ENCODE measurements at places on chromosomes 2 and 18.
A peak's percentile ranks its signal among the peaks of the same experiment; 100 is the strongest.

GRCh38 chr2:40361478-40361877 lies 90.4 kb downstream of the SLC8A1 start:
- DNase-seq = no peak

- no peak for DNase-seq
Observed at GRCh38 chr2:29139152-29139551, 23.9 kb downstream of the CLIP4 start.

- no peak for DNase-seq
Observed at GRCh38 chr18:76405681-76406356, 89.2 kb downstream of the ZNF516 start.

DNA sequence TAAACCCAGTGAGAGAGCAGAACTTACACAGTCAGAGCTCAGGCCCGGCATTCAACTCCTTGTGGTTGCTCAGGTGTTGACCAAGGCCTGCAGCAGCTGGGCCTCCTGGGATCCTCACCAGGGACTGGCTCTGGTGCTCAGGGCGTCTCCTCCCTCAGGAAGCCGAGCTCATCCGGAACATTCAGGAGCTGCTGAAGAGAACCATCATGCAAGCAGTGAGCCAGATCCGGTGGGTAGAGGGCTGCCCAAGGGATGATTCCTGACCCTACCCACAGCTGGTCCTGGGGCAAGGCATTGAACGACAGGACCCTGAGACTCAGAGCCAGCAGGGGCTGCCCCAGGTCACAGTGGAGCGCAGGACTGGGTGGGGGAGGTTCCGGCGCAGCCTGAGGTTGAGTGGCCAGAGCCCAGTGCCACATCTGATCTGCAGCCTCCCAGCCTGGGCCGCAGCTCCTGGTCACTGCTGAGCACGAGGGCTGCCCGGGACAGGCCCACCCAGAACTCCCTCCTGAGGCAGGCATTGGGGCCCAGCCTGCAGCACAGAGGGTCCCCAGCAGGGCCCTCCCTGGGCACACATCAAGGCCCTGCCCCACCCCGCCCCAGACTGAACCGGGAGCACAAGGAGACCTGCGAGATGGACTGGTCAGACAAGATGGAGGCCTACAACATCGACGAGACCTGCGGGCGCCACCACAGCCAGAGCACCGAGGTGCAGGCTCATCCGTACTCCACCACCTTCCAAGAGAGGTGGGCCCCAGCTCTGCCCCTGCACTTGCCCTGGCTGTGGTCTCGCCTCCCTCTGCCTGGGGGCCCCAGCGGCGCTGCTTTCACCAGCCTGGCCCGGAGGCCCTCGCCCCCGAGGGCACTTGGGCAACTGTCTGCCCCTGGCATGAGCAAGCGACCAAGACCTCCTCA lies 2.4 kb downstream of the TEKT4 start:
- no peak for DNase-seq

- no peak for DNase-seq
Observed at GRCh38 chr2:46489423-46490174, 10.2 kb downstream of the TMEM247 start.

DNA sequence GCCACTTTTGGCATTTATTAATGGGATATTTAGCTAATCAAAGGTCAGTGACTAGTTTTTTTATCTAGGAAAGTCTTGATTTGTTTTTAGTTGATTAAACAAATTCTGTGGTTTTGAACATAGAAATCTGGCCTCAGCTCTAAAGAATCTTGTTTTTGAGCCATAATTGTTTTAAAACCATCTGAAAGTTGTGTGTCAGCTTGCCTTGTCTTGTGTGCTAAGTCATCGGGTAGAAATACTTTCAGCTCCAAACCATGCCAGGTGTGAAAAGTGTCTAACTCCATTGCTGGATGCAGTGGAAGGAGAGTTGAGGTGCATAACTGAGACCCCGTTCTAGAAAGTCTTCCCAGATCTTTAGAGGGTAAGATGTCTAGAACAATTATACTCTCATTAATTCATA lies 22.7 kb downstream of the FARP2 start:
- DNase-seq = no peak

- no peak for DNase-seq
Observed at GRCh38 chr2:2825516-2826208, 494.6 kb upstream of the MYT1L start.

DNA sequence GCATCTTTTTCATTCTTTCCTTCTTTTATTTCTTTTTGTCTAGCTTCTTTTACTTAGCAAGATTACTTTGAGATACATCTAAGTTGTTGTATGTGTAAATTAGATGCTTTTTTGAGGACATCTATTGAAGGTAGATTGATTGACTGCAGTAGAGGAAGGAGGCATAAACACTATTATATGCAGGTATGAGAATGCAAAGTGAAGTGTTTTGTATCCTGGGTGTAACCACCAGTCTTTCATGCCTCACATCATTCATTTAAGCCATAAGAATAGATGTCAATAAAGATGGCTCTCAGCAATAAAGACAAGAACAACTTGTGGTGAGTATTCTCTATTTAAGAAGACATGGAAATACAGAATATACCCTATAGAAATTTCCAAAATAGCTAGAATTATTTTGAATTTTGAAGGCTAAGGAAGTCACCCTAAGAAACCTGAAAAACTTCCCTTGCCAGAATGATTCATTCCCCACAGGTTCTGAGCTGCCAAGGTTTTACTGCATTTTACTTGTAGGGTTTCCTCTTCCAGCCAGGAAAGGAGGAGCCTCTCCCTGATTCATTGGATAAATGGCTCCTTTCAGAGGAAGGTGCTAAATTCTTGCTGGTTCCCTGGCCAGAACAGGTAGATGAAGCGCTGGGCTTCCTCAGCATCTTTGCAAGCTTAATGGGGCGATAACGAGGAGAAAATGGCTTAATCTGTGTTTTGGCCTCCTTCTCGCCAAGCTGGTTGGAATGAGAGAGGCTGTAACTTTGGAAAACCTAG lies 279.8 kb upstream of the SLC14A2 start:
- no peak for DNase-seq

DNA sequence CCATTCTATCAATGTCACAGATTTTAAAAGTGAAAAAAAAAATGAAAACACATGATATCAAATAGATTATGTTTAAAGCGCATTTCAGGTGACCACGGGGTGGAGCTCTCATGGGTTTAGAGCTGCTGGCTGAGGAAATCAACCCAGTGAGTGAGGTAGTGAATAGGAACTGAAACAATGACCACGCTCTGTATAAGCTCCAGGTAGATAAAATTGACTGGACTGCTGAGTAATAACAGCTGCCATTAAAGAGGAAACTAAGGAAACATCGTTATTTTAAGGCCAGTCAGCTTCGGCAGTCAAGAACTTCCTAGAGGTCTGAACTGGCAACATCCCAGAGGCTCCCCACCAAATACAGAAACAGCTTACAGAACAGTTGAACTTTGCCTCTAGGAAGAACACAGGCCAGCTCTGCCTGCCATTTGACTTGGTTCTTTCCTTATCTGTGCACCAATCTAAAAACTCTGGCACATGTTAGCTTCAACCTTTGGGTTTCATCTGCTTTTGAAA lies 185.9 kb downstream of the PDE1A start:
- DNase-seq = peak; percentile 48

DNA sequence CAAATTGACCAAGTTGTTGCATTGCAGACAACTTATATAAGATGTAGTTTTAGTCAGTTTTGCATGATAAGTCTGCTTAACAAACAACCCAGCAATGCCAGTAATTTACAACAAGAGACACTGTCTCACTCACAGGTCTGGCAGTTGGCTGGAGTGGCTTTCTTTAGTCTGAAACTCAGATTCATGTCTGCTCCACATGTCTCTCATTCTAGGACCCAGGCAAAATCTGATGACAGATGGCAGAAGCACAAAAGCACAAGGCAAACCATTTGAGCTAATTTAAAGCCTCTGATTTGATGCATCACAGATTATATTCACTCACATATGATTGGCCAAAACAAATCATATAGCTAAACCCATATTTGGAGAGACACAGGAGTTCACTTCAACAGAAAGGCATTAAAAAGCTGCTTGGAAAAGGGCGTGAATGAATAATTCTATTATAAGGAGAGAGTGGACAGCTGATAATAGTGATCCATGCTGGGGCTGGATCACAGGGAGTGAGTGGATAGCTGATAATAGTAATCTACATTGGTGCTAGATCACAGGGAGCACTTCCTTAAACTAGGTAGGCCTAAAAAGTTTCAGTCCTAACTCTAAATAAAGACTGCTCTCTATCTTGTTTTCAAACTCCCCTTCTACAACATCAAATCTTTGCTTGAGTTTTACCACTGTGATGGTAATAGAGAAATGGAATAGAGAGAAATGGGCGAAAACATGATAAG lies 593.2 kb upstream of the ZNF804A start:
- peak; percentile 88 for DNase-seq

GRCh38 chr2:64593035-64593655 lies 60.6 kb downstream of the SERTAD2 start:
- no peak for DNase-seq

- no peak for DNase-seq
Observed at GRCh38 chr18:57220480-57220879, 73.6 kb downstream of the BOD1L2 start.

DNA sequence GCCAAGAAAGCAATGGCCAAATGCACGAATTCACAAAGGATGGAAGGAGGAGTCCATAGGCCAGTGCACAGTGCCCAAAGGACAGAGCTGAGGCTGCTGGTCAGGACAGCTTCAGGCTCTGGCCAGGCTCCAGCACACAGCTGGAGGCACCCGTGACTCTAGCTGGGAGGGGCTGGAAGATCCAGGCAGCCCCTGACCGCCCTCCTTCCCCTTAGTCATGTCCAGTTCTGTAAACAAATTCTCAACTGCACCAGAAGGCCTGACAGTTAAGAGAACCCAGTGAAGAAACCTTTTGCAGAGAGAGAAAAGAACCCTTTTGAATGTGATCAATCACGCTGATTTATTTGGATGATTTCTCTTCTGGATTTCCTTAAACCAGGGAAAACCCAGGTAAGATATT lies 7.7 kb upstream of the YWHAQ start:
- no peak for DNase-seq

Data from DMS 273 treated with DMSO at 0.1 percent for 48 hours (cell line).